Activated CD8-positive, alpha-beta memory T cell treated with anti-CD3 and anti-CD28 coated beads for 48 hours (primary cell): ENCODE measurements at places on chromosomes 3 and 15.

DNA sequence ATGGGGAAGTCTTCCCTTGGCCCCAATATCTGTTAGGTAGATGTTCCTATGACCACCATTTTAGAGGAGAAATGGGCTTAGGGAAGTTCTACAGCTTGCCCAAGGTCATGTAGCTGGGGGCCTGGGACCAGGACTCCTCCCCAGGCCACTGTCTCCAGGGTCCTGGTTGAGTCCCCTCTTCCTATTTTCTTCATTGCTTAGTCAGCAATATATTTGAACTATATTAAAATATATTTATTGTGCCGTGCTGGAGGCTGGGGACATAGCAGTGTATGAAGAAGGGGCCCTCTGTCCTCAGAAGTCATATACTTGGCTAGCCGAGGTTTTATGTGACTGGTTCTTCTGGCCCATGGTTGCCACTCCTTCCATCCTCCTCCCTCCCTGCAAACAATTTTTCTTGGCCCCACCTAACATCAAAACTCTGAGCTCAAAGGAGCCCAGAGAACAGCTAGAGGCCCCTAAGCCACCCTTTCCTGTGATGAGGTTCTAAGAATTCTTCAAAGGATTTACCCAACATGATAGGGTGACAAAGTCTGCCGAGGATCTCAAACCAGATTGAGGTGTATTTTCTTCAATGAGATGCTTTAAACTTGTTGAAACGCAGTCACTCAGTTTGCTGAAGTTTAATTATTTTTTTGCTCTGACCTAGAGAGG is 121.2 kb upstream of the RASGRP1 start:
- no peak for DNase-seq

GRCh38 chr3:107240183-107241091 is 136.8 kb upstream of the CCDC54 start:
- DNase-seq: peak; percentile 43

DNA sequence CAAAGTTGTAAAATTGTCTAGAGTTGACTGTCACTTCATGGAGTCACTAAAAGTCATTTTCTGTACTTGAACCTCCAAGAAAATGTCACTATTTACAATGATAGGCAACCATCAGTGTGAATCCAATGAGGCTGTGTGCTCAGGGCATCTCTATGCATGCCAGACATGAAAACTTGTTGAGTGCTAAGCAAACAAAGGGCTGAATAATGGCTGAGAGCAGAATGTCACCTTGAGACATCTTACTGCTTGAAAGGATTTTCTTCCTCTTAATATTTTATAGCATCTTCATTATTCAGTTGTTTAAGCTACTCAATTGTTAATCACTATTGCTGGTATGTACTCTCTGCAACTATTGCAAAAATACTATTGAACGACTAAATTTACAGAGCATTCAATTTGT is 184.7 kb downstream of the PLCH1 start:
- DNase-seq: no peak

DNA sequence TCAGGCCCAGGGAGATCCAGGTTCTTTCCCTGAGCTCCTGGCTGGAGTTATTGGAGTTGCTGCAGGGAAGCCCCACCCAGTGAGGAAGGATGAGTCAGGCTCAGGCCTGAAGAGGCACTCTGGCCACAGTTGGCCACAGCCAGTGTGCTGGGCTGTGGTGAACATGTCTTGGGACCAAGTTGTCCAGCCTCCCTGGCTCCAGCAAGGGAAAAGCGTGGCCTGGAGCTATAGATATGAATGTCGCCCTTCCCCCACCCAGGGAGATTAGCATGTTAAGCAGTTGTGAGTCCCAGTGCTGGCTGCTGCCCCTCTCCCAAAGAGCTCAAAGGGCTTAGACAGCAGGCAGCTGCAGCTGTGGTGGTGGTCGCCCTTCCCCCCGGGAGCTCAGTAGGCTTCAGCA is 963.2 kb downstream of the ROBO2 start:
- no peak for DNase-seq

DNA sequence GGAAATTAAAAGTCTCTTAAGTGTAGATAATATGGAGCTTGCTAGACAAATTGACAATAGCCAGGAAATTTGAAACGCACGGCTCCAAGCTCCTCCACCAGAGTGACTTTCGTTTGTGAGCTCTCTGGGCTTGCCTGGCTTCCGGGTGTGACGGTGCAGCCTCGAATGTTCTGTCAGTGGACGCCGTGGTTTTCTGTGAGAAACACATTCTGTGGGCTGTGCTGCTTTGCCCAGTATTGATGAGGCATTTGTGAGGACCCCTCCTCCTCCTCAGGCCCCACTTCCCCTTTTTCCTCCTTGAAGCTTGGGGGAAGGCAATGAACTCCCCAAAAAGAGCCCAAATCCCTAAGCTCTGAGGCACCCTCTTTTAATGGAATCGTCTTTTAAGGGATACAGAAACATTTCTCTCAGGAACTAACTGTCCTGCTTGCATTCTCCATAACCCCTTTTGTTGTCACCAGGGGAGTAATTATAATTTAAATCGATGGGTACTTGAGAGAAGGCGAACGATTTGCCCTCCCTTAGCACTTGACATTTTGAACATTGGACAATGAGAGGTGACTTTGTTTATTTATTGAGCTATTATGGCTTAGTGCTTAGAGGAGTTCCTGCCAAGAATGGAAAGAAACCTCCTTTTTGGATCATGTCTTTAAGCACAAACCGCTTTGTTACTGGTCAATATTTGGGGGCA is 40.8 kb downstream of the POLR2M start:
- no peak for DNase-seq

DNA sequence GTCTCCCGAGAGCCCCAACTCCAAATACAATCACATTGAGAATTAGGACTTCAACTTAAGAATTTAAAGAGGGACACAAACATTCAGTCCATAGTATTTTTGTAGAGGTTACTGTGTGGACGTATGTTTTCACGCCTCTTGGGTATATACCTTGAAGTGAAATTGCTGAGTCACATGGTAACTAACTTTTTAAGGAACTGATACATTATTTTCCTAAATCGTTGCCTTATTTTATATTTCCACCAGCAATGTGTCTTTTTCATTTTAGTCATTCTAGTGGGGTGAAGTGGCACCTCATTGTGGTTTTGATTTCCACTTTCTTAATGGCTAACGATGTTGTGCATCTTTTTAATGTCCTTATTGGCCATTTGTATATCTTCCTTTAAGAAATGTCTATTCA is 11.8 kb downstream of the PARP15 start:
- DNase-seq: no peak

DNA sequence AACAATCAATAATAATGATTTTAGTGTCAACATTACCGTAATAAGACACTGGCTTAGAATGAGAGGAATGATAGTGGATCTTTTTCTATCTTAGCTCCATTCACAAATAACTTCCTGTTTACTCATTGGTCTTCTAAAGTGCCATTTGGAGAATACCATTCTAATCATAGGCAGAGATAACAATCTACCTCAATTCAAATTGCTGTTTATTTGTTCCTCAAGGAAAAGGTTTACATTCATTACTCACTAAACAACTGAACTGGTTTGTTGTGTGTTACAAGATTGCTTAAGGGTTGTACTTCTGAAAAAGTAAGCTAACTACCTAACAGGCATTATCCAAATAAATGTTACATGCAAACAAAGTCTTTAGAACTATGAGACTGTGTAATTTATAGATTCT is 8.1 kb upstream of the PCOLCE2 start:
- no peak for DNase-seq

- no peak for DNase-seq
These were observed 3.7 kb downstream of the NR1D2 start for GRCh38 chr3:23948761-23949160.

DNA sequence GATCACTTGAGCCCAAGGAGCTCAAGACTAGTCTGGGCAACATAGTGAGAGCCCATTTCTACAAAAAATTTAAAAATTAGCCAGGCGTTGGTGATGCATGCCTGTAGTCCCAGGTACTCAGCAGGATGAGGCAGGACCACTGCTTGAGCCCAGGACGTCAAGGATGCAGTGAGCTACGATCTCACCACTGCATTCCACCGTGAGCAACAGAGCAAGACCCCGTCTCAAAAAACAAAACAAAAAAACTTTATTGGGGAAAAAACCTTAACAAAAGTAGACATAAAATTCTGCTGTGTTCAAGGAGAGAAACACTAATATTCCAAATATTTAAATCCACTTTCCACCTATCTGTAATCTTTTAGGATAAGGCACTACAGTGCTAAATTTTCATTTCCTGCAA is 20.8 kb downstream of the SETD2 start:
- no peak for DNase-seq

DNA sequence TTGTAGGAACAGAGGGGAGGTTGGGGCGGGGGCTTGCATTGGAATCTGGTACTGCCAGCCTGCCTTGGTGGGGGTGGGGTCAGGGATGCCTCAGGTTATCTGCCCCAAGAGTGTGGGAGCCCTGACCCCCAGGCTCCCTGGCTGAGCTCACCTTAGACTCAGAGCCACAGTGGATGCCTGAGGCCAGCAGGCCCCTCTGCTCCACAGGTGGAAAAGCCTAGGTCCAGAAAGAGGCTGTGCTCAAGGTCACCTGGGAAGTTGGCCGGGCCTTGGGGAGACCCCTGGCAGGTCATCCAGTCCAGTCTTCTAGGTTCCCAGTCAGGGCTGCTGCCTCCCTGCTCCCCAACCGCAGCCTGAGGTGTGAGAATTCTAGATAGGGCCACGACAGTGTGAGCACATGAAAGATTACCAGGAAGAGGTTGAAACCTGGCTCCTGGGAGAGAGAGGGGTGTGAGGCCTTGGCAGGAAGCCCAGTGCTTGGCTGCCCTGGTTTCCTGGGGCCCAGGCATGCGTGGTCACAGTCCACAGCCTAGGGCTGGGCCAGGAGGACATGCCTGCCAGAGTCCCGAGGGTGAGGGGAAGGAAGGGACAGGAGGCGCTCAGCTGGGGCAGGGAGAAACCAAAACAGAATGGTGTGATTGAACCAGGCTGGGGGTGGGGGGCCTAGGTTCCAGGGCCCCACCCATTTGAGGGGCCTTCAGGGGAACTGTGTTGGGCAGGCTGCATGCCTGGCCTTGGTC is 4.9 kb downstream of the HDAC11 start:
- DNase-seq: no peak

DNA sequence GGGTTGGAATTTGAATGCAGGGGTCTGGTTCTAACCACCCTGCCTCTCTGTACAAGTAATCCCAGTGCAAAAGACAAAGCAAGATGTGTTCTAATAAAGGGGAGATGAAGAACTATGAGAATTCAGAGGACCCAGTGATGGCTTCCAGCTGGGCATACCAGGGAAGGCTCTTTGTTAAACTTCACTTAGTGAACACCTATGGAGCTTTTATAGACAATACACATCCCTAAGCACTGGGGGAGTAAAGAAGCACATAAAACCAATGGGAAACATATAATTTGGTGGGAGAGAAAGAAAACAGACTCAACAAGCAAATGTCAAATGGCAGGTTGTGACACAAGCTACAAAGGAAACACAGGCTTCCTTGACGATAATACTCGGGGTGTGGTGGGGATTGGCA is 47.9 kb upstream of the RNU6-1 start:
- no peak for DNase-seq

DNA sequence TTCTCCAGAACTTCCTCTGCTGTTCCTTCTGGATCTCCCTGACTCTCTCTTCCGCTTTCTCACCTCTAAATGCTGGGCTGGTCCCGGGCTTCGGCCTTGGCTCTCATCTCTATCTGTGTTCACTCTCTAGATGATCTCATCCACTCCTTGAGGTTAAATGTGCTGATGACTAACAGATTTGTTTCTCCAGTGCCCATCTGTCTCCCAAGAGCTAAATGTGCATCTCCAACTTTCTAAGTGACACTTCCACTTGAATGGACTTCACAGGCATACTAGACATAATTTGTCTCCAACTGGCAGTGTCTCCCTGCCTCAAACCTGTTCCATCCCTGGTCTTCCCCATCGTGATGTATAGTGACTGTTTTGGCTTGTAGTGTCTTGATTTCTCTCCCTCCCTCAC is 95.3 kb downstream of the ITPR1 start:
- no peak for DNase-seq

- DNase-seq: no peak
These were observed 14.7 kb downstream of the RARRES1 start for GRCh38 chr3:158717576-158717975.

DNA sequence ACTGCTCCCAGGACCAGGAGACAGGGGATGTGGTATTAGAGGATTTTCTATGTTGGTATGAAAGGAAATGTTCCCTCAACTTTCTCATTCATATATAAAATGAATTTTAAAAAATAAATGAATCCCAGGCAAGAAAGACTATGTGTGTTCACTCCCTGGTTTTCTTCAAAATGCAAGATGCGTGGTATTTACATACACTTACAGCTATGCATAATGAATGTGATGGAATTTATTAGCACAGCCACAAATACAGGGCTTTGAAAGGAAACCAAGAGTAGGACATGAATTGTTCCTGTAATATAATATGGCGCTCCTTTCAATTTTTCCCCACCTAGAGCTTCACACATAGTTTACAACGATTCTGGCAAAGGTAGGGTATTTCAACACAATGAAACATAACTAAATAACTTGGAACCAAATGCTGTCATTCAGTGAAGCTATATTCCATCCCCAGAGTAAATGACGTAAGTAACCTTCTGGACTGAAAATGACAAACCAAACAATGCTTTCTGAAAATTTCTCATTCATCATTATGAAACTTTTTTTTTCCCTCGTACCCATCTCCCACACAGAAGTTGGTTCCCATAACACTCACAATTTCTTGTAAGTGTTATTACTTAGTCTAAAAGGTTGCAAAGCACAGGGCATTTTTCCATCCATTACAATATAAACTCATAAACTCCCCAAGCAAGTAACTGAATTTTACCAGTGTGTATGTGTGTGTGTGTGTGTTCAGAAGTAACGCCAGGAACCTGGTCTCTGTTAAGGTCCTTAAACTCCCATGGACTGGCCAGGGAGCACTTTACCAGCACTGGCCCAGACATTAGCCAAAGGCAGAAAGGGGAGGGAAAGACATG is 41.8 kb downstream of the CBLB start:
- DNase-seq: no peak

- DNase-seq: no peak
These were observed 59.3 kb downstream of the C3orf85 start for GRCh38 chr3:109195815-109196214.

- DNase-seq: no peak
These were observed 3.4 kb upstream of the RARB start for GRCh38 chr3:25424614-25425013.

GRCh38 chr3:189632242-189632641 is 1.1 kb downstream of the TP63 start:
- no peak for DNase-seq

- no peak for DNase-seq
These were observed 27.9 kb upstream of the SLC25A36 start for GRCh38 chr3:140913728-140914127.
